Esophagus squamous epithelium (tissue), 5 donors: ENCODE measurements at places on chromosomes 7 and 10. TPM values are rescaled to one million over a fixed set of nuclear protein-coding genes. Genes with fewer than 3 reads are reported as not detected.

Gene DNAH11
- 7.4 TPM for total RNA-seq

DNA sequence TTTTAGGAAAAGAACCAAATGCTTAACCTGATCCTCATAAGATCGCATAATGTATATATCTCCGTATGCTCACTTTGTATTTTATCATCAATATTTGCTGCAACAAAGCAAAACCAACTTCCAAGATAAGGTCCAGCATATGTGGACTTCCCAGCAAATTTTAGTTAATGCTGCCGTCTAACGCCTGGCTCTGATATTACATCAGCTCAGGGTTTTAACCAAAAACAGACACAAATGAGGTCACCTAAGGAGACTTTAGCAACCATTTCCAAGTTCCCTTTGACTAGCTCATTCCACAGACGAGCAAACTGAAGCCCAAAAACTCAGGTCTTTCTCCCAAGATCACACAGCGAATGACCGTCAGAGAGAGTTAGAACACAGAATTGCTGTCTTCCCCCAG, 59.4 kb upstream of the UCN3 start:
- no peaks in the 10 kb centered on the region for H3K27me3 ChIP-seq
- no peak overlapping the region for H3K4me3 ChIP-seq
- no peak overlapping the region for H3K27ac ChIP-seq
- no peaks in the 10 kb centered on the region for H3K36me3 ChIP-seq
- no peaks in the 10 kb centered on the region for H3K4me1 ChIP-seq

Gene MGMT
- total RNA-seq: 16.6 TPM

GRCh38 chr7:157686285-157686894, 349.6 kb downstream of the DNAJB6 start:
- H3K4me3 ChIP-seq: no peak overlapping the region
- no peak for DNase-seq
- no peak overlapping the region for H3K27ac ChIP-seq
- no peaks in the 10 kb centered on the region for H3K36me3 ChIP-seq

- DNase-seq: no peak
- H3K27me3 ChIP-seq: no peaks in the 10 kb centered on the region
- H3K4me3 ChIP-seq: no peak overlapping the region
- no peaks in the 10 kb centered on the region for H3K36me3 ChIP-seq
Measured at GRCh38 chr7:22176791-22177412, 180.1 kb downstream of the RAPGEF5 start.

DNA sequence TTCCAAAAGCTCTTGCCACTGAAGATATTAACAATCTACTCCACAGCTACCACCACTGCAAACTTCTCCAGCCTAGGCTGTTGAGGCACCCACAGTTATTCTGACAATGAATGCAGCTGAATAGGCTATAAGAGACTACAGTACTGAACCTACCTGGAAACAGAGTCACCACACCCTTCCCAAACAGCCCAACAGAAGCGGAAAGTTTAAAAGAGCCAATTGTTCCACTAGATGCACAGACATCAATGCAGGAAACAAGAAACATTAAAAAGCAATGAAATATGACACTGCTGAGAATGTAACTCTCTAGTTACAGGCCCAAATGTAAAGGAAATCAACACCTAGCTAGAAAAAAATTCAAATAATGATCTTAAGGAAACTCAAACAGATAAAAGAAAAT, 64.5 kb upstream of the PLA2G12B start:
- no peak for DNase-seq
- H3K27me3 ChIP-seq: no peaks in the 10 kb centered on the region
- H3K4me1 ChIP-seq: peaks cover 29% of the 10 kb centered on the region
- no peak overlapping the region for H3K4me3 ChIP-seq
- peaks cover 60% of the 10 kb centered on the region for H3K36me3 ChIP-seq

DNA sequence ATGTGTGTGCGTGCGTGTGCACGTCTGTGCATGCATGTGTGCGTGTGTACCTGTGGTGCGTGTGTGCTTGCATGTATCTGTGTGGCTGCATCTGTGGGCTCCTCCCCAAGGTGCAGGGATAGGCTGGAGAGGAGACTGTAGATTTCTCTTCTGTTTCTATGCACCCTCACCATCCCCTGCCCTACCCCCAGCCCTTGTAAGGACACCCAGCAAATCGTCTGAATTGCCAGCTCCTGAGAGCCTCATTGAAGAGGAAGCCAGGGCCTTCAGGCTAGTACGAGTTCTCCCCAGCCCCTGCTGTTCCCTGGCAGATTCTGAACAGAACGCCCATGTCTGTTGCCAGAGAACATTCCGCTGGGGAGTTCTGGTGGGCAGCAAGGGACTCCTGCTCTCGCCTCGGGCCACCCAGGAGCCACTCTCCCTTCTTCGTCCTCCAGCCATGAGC, 17.0 kb upstream of the TRIM8 start:
- no peaks in the 10 kb centered on the region for H3K27me3 ChIP-seq
- H3K4me1 ChIP-seq: peaks cover 44% of the 10 kb centered on the region
- H3K36me3 ChIP-seq: no peaks in the 10 kb centered on the region

DNA sequence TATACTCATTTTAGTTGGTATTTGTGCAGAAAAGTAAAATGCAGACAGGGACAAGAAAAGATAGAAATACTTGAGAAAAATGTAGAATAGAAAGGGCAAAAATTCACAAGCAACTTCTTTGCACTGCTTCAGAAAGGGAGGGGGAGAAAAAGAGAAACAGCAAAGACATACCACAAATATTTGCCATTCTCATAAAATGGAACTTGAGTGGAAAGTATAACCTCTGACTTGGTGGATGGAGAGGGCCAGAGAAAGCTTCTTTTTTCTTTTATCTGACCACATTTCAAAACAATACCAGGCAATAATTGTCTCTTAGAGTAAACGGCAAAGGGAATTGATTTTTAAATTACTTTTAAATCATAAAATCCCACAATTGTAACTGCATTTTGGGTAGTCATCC, 35.8 kb upstream of the TRUB1 start:
- no peak overlapping the region for H3K27ac ChIP-seq
- H3K4me1 ChIP-seq: peaks cover 10% of the 10 kb centered on the region
- DNase-seq: no peak
- no peaks in the 10 kb centered on the region for H3K27me3 ChIP-seq

Gene GHRHR
- total RNA-seq: not detected

DNA sequence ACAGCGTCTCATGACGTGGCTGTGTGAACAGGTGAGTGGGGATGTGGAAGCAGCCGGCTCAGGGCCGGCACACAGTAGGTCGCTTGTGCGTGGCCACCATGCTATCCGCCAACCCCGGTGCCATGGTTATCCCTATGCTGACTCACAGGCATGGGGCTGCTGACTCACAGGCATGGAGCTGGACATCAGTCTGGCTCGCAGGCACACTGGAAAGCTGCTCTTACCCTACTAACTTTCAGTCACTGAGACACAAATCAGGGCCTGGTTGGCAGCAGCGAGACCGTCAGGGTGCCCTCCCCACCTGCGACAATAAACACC, 341.9 kb downstream of the PTPRN2 start:
- H3K4me1 ChIP-seq: no peaks in the 10 kb centered on the region
- H3K27me3 ChIP-seq: no peaks in the 10 kb centered on the region
- DNase-seq: no peak
- H3K27ac ChIP-seq: no peak overlapping the region
- no peak overlapping the region for H3K4me3 ChIP-seq

DNA sequence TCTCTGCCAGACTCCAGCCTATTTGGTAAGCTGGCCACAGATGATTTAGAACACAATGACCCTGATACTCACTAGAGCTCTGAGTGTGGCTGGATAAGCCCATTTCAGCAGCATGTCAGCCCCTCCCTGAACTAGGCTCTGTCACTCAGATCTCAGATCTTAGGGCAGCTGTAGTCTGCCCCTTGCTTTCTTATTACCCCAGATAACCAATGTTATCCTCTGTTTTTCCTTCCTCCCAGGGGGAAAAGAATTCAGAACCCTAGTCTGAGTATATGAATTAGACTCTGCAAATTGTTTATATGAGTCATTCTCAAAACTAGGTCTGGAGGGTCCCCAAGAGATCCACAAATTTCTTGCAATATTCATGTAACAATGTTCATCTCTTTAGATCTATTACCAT, 286.2 kb downstream of the KCNMA1 start:
- no peak overlapping the region for H3K4me3 ChIP-seq
- H3K27ac ChIP-seq: no peak overlapping the region
- H3K4me1 ChIP-seq: peaks cover 22% of the 10 kb centered on the region
- no peak for DNase-seq
- no peaks in the 10 kb centered on the region for H3K36me3 ChIP-seq

GRCh38 chr7:18425838-18426445, 69.6 kb upstream of the HDAC9 start:
- no peaks in the 10 kb centered on the region for H3K27me3 ChIP-seq
- peaks cover 28% of the 10 kb centered on the region for H3K4me1 ChIP-seq
- no peak for DNase-seq

DNA sequence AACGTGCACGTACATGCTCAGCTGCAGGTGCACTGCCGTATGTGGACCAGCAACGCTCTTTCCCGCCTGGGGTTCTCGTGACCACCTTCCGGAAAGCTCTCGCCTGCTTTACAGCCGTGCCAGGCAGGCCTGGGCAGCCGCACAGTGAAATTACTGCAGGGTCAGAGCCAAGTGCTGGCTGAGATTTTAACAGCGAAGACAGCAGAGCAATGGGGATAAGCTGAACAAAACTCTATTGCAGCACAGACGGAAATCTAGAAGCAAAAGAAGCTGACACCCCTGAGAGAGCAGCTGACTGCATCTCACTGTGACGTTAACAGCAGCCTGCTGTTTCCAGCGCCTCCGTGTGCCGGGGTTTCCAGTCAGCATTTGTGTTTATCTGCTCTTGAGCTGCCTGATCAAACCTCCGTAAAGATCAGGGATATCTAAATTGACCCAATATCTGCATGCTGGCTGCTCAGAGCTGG, 179.0 kb downstream of the DIP2C start:
- H3K27me3 ChIP-seq: no peaks in the 10 kb centered on the region
- peak overlapping the region; percentile 36 for H3K27ac ChIP-seq
- peaks cover 7% of the 10 kb centered on the region for H3K36me3 ChIP-seq

GRCh38 chr10:34581801-34582532, 233.1 kb downstream of the PARD3 start:
- H3K4me1 ChIP-seq: no peaks in the 10 kb centered on the region
- H3K27me3 ChIP-seq: no peaks in the 10 kb centered on the region
- H3K4me3 ChIP-seq: no peak overlapping the region
- H3K27ac ChIP-seq: no peak overlapping the region
- H3K36me3 ChIP-seq: no peaks in the 10 kb centered on the region

- no peaks in the 10 kb centered on the region for H3K36me3 ChIP-seq
- peaks cover 10% of the 10 kb centered on the region for H3K27me3 ChIP-seq
- no peak overlapping the region for H3K4me3 ChIP-seq
- H3K4me1 ChIP-seq: peaks cover 6% of the 10 kb centered on the region
- H3K27ac ChIP-seq: no peak overlapping the region
Measured at GRCh38 chr7:108460964-108461363, 4.7 kb upstream of the NRCAM start.

Gene MMRN2
- 7.1 TPM for total RNA-seq

DNA sequence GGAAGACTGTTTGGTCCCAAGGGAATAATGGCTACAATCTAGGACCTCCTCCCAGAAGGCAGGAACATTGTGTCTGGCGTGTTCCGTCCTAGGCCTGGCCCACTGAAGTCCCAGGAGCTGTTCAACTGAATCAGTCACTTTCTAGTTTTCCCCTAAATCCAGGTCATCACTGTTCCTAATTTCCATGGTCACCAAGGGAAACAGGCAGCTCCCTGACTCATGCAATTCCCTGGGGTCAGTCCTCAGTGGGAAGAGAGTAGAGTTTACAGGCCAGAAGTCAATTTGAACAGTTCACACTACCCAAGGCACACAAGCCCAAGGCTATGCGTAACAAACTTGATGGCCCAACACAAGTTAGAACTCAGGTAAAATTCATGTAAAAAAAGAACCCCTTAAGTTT, 44.0 kb downstream of the CREB3L2 start:
- peaks cover 88% of the 10 kb centered on the region for H3K4me1 ChIP-seq
- DNase-seq: no peak
- peaks cover 7% of the 10 kb centered on the region for H3K36me3 ChIP-seq
- H3K27me3 ChIP-seq: no peaks in the 10 kb centered on the region

GRCh38 chr10:10796061-10796773, 221.5 kb upstream of the CELF2 start:
- peak overlapping the region; percentile 93 for H3K27ac ChIP-seq
- peaks cover 38% of the 10 kb centered on the region for H3K4me1 ChIP-seq
- no peak for DNase-seq
- no peaks in the 10 kb centered on the region for H3K36me3 ChIP-seq
- H3K4me3 ChIP-seq: no peak overlapping the region

DNA sequence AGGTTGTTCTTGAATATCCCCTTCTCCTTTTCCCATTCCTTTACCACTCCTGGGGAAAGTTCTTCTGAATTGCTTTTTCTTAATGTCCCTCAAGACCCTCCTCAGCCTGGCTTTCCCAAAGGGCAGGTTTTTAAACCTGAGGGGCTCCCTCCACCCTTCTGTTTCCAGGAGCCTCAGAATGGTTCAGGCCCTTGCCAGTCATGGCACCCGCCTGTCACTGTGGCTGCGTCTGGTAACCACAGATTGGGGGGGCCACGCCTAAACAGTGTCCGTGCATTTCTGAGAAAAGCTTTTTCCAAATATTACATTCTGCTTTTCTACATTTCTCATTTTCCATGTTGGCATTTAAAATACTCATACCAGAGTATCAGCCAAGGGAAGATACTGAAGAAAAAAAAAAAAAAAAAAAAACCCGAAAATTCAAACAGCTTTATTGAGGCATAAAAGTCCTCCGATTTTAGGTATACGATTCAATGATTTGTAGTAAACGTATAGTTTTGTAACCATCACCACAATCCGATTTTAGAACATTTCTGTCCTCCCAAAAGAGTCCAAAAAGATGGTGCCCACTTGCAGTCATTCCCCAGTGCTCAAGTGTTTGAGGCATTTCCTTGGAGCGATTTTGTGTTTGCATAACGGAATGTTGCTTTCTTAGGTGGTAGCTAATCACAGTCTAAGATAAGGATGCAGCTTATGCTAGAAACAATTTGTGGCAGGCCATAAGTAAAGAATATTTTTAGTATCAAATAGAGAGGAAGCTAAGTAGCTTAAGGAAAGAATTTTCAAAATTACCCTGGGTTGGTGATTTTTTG, 22.1 kb downstream of the HKDC1 start:
- H3K27ac ChIP-seq: no peak overlapping the region
- H3K36me3 ChIP-seq: no peaks in the 10 kb centered on the region
- no peaks in the 10 kb centered on the region for H3K27me3 ChIP-seq

Gene CALCR
- total RNA-seq: not detected

GRCh38 chr10:88216976-88217375, 353.6 kb downstream of the PTEN start:
- no peaks in the 10 kb centered on the region for H3K27me3 ChIP-seq
- no peak overlapping the region for H3K27ac ChIP-seq
- no peak overlapping the region for H3K4me3 ChIP-seq
- no peak for DNase-seq
- no peaks in the 10 kb centered on the region for H3K4me1 ChIP-seq

DNA sequence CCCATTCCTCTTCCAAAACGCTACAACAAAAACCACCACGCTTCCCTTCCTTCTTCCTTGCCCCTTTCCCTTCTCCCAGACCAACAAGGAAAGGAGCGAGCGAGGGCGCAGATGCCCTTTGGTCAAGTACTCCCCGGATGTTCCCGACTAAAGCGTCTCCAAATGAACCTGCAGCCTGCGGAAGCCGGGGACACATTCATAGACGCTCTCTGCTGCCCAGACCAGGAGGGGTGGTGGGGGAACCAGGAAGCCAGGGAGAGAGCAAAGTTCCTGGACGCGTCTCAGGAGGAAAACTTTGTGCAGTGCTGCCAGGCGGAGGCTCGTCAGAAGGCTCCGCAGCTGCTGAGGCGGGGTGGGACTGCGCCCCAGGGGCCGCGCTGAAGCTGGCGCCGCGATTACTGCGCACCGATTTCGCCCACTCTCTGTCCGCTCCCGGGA, 754 bp downstream of the SEMA3D start:
- H3K36me3 ChIP-seq: no peaks in the 10 kb centered on the region
- H3K27me3 ChIP-seq: no peaks in the 10 kb centered on the region
- H3K4me1 ChIP-seq: peaks cover 29% of the 10 kb centered on the region
- DNase-seq: no peak
- peak overlapping the region; percentile 69 for H3K4me3 ChIP-seq
